ENCODE measurements at places on chromosomes 6 and 20. TPM values are rescaled to one million over a fixed set of nuclear protein-coding genes. Genes with fewer than 3 reads are reported as not detected.
A peak's percentile ranks its signal among the peaks of the same experiment; 100 is the strongest.

GRCh38 chr6:42367353-42368011, 84.2 kb downstream of the TRERF1 start:
- no peak for DNase-seq

- DNase-seq = no peak
Measured at GRCh38 chr6:117564681-117565080, 37.6 kb downstream of the GOPC start.

DNA sequence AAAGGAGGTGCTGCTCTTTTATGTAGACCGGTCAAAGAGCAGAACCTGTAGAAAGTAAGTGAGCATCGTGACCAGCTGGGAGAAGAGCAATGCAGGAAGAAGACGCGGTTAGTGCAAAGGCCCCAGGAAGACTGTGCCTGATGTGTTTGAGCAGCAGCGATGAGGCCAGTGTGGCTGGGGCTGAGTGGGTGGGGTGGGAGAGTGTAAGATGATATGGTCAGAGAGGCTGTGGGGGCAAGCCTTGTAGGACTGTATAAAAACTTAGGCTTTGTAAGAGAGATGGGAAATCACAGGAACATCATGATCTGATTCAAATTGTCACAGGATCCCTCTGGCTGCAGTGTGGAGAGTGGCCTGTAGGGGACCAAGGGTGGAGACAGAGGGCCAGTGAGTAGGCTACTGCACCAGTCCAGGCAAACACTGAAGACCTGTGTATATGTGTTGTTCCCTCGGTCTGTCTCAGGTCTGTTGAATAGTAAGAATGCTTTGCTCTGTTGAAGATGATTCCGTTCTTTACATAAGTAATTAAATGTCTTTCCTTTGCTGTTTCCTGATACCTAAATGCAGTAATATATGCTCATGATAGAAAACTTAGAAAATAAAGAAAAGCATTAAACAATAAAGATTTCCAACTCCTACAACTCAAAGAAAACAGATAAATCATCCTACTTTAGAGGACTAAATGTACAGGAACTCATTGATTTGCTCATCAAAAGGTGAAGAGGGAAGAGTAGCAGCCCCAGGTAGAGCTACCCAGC, 23.6 kb upstream of the WFDC2 start:
- DNase-seq = peak; percentile 33

GRCh38 chr20:33933469-33933909, 60.2 kb upstream of the RALY start:
- DNase-seq = no peak

DNA sequence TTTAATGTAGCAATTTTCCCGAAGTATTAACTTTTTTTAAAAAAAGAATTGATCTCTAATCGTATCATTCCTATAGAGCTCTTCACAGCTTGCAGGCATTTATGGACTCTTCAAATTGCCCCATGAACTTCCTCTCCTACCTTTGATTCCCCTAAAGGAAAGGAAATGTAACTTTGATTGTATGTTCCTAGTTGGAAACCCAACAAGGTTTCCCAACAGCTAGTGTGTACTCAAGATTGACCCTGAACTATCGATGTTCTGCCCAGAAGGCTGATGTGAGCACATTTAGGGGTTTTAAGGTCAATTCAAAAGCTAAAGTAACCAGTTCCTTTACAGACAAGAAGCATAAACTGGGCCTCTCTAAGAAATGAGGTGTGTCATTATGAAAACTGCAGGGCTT, 491.7 kb downstream of the PTPRT start:
- DNase-seq = no peak

GRCh38 chr6:132659082-132659481, at the start of gene TAAR1:
Gene TAAR1, minus strand, starts transcription at chr6:132659182. Its CDS starts 13,179 bp downstream, at chr6:132646003.
- DNase-seq = no peak

DNA sequence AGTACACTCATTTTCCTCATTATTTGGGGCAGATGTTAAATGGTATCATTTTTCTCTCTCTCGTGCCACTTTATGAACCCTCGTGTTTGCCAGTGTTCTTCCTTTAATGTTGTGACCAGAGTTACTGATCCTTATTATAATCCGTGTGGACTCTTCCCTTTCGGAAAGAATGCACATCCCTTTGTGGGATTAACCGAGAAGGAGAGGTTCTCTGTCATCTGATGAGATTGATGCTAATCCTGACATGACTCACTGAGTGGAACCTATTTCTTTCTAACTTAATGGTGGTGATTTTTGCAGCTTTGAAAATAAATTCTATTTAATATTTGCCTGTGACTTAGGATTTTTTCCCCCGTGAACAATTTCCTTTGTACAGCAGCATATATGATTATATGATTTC, 300.0 kb upstream of the MAN1A1 start:
- no peak for DNase-seq

- DNase-seq = no peak
Measured at GRCh38 chr6:167699141-167699931, 127.4 kb upstream of the AFDN start.

DNA sequence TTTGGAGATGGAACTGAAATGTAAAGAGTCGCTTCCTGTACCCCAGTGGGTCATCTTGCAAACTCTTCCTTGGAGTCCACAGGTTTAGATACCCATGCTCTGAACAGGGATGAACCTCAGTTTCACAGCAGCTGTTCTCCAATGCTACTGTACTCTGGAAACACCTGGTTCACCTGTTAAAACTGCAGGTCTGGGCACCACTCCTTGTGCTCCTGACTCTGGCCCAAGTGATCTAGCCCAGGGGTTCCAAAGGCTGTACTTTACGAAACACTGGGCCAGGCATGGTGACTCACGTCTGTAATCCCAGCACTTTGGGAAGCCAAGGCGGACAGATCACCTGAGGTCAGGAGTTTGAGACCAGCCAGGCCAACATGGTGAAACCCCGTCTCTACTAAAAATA, 102.1 kb downstream of the ATP9A start:
- DNase-seq = no peak

Gene SLC26A8
- total RNA-seq = not detected

Gene LRRC73
- 0.29 TPM for total RNA-seq

Gene APCDD1L
- not detected for total RNA-seq

Gene OR2H1
- total RNA-seq = not detected

Gene HLA-DQB1
- total RNA-seq = not detected

Gene FAXC
- 8.5 TPM for total RNA-seq

Gene TMEM200A
- total RNA-seq = not detected

Gene CCDC170
- total RNA-seq = not detected

Gene TREML2
- total RNA-seq = not detected

Gene SMLR1
- 1.1 TPM for total RNA-seq

Gene KCNK16
- total RNA-seq = not detected

Measured in Caki2 (cell line).